ENCODE measurements at places on chromosomes 2 and 18.

DNA sequence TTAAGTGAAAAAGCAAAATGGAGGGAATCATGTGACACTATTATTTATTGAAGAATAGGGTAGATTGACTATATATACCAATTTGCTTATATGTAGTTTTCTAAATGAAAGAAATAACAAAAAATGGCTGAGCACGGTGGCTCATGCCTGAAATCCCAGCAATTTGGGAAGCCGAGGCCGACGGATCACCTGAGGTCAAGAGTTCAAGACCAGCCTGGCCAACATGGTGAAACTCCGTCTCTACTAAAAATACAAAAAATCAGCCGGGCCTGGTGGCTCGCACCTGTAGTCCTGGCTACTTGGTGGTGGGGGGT is 59.3 kb upstream of the MYCN start:
- DNase-seq = no peak

DNA sequence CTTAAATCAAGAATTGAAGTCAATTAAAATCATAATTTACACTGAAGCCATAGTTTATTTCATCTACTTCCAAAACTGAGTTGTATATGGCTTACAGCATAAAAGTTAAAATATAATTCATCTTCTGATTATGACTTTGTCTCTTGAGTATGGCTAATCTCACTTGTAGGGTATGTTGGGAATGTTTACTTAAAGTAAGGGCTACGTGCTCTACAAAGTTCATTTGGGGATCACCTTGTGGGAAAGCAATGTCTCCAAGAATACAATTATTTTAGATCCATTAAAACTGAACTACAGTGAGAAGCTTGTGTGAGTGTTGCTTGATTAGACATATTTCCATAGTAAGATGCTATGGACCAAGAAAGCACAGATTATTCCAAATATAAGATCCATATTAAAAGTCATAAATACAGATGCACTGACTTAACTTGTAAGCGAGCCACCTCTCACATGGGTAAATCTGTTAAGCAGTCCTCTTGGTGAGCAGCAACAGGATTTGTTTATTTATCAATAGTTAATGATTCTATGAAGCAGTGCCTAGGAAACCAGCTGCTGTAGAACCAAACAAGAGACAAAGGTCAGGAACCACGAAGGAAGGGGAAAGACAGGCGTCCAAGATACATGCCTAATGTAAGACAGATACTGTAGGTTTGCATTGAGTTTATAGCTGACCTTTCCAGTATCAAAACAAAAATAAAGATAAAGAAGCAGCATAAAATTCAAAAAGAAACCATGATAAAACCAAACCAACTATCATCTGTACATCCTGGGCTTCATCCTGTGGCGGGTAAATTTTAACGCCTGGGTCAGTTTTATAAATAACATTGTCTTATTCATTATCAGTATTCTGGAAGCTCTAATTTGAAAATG is 24.8 kb downstream of the DSG4 start:
- peak; percentile 15 for DNase-seq

DNA sequence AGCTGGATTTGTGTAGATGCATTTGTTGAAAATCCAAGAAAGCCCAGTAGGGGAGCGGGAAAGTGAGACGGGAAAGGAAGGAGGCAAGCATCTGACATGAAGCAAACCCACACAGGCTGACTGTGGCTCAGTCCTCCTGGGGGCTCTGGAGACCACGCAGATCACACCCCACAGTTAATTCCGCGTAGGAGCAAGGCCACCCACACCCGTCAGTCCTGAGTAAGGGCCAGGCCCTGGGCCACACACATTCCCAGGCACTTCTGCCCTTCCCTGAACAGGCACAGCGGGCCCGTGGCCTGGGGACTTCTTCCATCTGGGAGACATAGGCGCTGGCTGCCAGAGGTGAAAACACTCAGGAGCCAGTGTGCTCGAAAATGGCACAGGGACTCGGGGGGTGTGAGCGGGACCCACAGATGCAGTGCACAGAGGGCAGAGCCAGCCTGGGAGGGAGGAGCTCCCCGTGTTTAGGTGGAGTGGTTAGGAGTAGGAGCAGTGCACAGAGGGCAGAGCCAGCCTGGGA is 19.4 kb upstream of the PRLH start:
- DNase-seq = no peak

DNA sequence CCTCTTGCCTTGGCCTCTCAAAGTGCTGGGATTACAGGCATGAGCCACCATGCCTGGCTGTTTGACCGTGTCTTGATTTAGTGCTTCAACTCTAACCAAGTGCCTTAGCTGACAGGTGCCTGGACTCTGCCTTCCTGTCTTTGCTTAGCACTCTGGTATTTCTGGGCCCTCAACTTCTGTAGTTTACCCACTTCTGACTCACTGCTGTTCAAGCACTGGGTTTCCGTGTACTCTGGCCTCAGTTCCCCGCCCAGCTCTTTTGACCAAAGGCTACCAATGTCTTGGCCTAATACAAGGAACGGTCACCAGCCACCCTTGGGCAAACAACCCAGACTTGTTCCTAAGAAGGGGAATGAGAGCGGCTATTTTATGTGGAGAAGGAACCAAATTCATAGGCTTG is 35.7 kb upstream of the CABLES1 start:
- DNase-seq = no peak

DNA sequence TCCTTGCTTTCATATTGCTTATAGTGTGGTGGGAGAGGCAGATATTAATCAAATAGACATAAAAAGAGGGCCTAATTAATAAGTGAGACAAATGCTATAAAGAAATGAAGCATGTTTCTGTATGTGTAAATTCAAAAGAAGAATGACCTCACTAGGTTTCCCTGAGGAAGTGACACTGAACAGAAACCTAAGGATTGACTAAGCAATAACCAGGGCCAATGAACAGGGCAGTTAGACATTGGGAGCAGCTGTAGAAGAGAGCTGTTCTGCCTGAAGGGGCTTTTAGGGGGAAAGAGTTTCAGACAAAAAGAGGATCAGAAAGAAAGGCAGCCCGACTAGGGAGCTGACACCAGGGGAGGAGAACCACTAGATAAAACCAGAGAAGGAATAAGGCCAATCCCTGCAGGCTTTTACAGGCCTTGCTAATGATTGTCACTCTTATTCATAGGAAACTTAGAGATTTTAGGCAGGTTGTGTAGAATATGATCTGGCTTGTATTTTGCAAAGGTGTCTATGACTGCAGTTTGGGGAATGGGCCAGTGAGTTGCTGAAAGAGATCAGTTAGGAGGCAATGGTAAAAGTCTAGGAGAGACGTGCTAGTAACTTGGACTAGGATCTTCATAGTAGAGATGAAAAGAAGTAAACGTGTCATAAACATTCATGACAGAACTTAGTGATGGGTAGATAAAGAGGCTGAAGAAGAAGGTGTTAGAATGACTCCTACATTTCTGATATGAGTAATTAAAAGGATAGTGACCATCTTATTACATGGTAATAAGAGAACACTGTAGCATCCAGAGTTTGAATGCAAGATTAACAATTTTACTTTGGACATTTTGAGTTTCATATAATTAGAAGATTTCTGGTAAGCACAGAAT is 26.8 kb upstream of the NABP1 start:
- no peak for DNase-seq

- peak; percentile 65 for DNase-seq
Observed at GRCh38 chr2:105761931-105762515, 17.3 kb downstream of the NCK2 start.

Measured in choroid plexus epithelial cell (primary cell).